ENCODE measurements at places on chromosomes 1 and 21. TPM values are rescaled to one million over a fixed set of nuclear protein-coding genes. Genes with fewer than 3 reads are reported as not detected.

The HMGCS2 gene
- total RNA-seq, result not detected

DNA sequence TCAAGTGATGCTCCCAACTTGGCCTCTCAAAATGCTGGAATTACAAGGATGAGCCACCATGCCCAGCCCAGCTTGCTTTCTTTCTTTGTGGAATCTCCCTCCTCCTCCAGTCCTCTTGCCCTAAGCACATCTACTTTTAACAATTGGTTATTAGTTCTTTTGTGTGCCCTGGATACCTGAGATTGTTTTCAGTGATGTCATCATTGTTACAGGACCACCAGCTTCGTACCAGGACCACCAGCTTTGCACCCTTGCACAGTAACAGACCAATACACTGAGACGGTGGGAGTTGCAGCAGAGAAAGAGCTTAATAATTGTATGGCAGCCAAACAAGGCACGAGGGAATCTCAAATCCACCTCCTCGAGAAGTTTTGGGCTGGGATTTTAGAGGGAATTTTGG is 71.3 kb downstream of the CNIH3 start:
- no peak for DNase-seq

DNA sequence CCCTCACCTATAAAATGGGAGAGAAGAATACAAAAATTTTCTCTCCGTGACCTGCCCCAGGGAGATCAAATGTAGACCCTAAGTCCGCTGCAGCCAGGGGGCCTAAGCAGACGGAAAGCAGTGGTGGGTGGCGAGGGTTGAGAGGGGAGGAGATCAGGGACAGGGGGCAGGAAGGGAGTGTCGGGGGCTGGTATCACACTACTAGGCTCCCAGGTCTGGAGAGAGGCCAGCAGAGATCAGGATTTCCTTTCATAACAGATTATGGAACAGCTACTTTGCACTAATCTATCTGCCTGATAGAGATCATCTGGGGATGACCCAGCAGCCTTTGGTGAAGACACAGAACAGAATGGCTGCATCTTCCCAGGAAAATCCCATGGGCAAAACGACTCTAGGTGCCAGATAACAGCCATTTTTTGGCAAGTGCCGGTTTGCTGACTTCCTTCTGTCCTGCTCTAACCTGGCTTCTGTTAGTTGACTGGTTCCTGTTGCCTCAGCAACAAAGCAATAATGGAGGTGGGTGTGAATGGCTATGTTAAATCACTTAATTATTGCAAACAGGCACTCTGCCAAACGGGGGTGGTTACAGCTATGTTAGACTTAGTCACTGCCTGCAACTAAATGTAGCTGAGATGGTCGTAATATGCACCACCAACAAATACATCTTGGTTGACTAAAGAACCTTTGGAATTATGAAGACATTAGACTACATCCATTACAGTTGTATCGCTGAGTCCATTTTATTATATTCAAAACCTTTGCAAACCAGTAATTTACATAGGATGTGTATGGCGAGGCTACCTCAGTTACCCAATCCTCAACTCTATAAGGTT is 30.0 kb upstream of the EPS8L3 start:
- peak; percentile 37 for DNase-seq

The PCBP3 gene
- 11.8 TPM for total RNA-seq

GRCh38 chr1:219294251-219294650 is 120.6 kb downstream of the LYPLAL1 start:
- DNase-seq, result no peak

Measured in chondrocyte (in vitro differentiated cells).